ENCODE measurements at places on chromosomes 5 and 9. TPM values are rescaled to one million over a fixed set of nuclear protein-coding genes. Genes with fewer than 3 reads are reported as not detected.

OCLN gene
- 148 TPM for total RNA-seq

ST8SIA4 gene
- 3.8 TPM for total RNA-seq

DNA sequence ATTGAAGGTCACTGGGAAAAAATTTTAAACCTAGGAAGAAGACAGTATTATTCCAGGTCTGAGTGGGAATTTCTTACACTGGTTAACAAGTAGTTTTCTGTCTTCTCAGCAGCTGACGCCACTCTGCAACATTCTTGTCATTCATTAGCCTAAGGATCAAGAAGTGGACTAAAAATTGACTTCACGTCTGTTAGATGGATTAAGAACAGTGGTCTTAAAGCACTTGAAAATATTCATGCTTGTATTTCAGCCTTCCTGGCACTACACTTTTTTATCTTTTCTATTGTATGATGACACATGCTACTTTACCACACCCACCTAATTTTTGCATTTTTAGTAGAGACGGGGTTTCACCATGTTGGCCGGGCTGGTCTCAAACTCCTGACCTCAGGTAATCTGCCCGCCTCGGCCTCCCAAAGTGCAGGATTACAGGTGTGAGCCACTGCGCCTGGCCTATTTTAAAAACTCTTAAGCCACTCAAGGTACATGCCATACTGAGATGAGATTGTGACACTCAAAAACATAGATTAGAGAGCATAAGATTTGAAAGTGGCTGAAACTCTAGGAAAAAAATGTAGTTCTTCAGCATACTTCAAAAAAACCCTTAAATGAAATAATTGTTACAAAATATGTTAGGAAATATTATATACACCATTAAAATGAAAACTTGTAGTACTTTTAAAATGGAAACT lies 8.4 kb downstream of the MATR3 start:
- peaks cover 70% of the 10 kb centered on the region for H3K4me1 ChIP-seq
- no peaks in the 10 kb centered on the region for H3K36me3 ChIP-seq

DNA sequence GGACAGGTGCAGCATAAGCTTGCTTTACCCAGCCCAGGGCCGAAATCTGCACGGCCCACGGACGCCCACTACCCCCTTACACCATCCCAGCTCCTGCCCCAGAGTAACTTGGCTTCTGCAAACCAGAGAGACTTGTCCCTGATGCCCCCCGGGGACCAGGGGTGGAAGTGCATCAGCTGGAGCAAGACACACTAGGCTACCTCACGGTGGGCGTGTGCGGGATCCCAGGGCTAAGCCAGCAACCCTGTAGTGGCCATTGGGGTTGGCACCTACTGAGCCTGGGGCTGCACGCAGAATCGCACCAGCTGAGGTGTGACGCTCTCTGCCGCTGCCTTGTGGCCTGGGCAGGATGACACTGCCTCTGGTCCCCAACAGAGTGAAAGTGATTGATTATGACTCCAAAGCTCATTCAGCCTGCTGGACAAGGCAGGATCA lies 6.1 kb upstream of the ZNF79 start:
- H3K27me3 ChIP-seq, result no peaks in the 10 kb centered on the region
- no peak overlapping the region for H3K4me3 ChIP-seq
- no peak overlapping the region for H3K27ac ChIP-seq
- DNase-seq, result no peak
- H3K36me3 ChIP-seq, result no peaks in the 10 kb centered on the region

TXNDC8 gene
- not detected for total RNA-seq

GRCh38 chr5:58143727-58144126 lies 316.2 kb downstream of the PLK2 start:
- H3K36me3 ChIP-seq, result no peaks in the 10 kb centered on the region
- no peaks in the 10 kb centered on the region for H3K4me1 ChIP-seq
- no peak overlapping the region for H3K27ac ChIP-seq
- DNase-seq, result no peak

- H3K4me1 ChIP-seq, result no peaks in the 10 kb centered on the region
- H3K36me3 ChIP-seq, result no peaks in the 10 kb centered on the region
- H3K27me3 ChIP-seq, result no peaks in the 10 kb centered on the region
- H3K4me3 ChIP-seq, result no peak overlapping the region
- DNase-seq, result no peak
- no peak overlapping the region for H3K27ac ChIP-seq
These were observed 419.4 kb downstream of the SEMA5A start for GRCh38 chr5:9126490-9126889.

Data from thyroid gland (tissue), 4 donors.